ENCODE measurements at places on chromosomes 3 and 15.

DNA sequence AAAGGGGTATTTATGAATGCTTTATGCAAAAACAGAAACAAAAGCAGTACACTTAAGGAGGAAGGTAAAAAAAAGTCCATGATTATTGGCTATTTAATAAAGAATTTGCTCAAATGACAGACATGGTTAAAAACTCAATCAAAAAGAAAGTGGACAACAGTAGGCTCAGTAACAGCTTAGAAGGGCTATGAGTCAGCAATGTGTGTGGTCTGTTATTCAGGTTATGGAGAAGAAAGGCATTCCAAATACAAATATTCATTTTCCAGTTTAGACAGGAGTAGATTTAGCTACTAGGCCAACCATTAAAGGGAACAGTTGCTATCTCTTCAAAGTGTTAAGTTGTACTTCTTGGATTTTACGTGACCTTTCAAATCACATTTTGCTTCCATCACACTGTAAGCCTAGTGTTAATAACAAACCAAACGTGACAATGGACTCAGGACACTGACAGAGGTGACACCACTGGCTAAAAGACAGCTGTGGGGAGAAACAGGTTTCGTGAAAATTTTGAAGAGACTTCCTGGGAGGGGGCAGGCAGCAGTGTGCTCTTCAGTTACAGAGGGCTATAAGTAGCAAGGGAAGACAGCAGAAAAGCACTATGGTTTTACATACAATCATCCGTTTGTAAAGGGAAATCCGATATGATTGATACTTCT lies 41.7 kb upstream of the MYO5C start:
- no peak for DNase-seq

DNA sequence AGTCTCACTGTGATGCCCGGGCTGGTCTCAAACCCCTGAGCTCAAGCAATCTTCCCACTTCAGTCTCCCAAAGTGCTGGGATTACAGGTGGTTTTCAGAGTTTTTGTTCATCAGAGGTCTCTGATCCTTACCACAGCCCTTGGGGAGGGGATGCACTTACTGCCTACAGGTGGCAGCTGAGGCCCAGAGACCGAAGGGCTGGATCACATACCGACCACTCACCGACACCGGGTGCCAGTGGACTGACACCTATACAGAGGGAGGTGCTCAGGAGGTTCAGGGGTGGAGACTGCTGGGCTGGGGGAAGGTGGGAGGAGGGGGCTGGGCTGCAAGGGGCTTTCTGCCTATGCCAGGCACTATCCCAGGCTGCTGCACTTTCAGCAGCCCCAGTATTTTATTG lies 19.5 kb downstream of the DUSP7 start:
- no peak for DNase-seq

DNA sequence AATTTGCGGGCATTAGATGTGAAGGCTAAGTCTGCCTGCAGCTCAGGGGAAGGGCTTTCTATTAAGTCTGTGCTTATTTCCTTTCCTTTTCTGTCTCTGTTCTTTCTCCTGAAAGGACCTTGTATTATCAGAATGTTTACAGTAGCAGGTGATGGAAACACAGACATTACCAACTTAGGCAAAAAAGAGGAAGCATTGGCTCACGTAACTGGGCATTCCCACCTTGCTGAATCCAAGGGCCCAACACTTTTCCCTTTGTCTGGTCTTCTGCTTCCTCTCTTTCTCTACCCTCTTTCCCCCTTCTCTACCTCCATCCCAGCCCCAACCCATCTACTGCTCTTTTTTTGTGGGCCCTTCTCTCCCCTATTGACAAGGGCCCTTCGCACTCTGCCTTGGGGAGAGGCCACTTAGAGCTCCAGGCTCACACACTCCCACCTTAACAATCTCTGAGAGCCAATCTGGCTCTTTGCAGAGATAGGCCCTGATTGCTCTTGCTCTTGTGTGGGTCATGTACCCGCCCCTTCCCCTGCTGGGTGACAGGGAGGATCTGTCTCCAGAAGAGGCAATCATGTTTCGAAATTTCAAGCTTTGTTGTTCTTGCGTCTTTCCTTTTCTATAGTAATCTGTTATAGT lies 35.0 kb downstream of the ACAA1 start:
- DNase-seq = no peak

DNA sequence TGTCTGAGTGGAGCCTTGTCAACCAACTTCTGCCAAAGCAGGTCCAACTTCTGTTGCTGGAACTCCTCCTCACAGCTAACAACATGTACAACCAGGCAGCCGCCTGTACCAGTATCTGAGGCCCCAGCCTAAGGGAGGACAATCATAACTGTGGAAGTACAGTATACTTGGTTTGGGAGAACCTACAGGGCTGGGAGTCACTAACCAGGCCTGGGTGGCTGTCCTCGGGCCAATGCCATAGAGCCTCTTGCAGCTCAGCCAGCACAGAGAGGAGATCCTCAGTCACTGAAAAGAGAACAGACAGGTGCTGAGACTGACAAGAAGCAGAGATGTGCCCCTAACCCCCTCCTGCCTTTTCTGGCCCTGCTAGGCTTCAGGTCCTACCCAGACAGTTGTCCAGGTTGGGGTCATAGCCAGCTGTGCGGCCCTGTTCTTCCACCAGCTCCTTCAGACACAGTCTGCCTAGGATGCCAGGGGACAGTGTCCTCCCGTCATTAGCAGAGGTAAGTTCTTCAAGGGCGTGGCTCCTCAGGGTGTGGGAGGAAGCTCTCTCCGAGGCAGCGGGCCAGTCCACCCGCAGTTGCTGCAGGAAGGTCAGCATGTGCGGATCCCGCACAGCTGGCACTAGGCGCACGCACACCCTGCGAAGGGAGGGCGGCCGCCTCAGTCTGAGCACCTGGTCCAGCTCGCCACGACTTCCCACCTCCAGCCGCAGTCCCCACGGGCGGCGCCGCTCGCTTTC lies 980 bp downstream of the DALRD3 start:
- DNase-seq = no peak

GRCh38 chr15:44015545-44016305 lies 179.3 kb downstream of the FRMD5 start:
- DNase-seq = no peak

DNA sequence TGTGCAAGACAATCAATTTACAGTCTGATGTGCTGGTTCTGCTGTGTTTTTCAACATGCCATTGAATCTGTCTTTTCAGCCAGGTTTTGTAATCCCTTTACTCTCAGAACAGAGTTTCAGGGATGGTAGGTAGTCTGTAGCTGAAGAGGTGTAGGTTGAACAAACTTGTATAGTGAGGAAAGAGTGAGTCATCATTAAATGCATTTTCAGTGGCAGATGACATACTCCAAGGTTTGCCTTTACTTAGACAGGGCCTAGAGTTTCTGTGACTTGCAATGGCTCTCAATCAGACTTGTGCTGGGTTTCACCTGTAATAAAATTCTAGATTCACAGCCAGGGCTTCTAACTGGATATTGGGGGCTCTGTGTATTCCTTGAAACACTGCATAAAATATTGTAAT lies 94.6 kb downstream of the CYP19A1 start:
- no peak for DNase-seq

GRCh38 chr15:22845289-22845900 lies 6.9 kb downstream of the NIPA2 start:
- no peak for DNase-seq

GRCh38 chr15:43292375-43293078 lies 25.8 kb upstream of the TGM5 start:
- no peak for DNase-seq

DNA sequence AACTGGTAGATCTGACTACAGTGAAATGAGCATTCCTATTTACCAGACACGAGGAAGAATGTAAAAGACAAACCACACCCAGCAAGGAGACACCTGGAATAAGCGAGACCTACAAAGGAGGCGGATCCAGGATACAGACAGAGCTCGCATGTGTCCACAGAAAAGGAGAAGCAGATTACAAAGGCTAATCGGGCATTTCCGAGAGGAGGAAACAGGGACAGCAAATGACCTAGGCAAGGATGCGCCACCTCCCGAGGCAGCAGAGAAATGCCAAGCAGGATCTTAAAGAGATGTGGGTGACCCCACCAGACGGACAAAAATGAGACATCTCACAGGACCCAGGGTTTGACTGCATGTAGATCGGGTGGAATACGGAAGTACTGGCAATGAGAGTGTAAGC lies 63.2 kb upstream of the IQSEC1 start:
- DNase-seq = no peak

- no peak for DNase-seq
These were observed 46.1 kb downstream of the SOX2 start for GRCh38 chr3:181757694-181758306.

DNA sequence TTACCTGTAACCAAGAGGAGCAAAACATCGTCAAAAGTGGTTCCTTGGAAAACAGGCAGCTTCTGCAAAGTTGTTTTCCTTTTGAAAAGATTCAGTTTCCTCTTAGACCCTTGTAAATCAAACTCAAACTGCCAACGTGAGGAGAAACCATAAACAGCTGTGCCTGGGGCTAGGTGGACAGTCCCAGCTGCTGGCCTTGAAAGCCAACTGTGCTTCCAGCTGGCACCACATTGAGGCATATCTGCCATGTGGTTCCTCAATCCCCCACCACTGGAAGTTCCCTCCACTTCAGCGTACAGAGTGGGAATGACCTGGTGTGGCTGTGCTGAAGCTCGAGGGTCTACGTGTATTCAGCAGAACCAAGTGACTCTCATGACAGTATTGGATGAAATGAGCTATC lies 40.9 kb downstream of the HRH1 start:
- no peak for DNase-seq

- no peak for DNase-seq
These were observed 29.0 kb upstream of the TIMP4 start for GRCh38 chr3:12187448-12188327.

DNA sequence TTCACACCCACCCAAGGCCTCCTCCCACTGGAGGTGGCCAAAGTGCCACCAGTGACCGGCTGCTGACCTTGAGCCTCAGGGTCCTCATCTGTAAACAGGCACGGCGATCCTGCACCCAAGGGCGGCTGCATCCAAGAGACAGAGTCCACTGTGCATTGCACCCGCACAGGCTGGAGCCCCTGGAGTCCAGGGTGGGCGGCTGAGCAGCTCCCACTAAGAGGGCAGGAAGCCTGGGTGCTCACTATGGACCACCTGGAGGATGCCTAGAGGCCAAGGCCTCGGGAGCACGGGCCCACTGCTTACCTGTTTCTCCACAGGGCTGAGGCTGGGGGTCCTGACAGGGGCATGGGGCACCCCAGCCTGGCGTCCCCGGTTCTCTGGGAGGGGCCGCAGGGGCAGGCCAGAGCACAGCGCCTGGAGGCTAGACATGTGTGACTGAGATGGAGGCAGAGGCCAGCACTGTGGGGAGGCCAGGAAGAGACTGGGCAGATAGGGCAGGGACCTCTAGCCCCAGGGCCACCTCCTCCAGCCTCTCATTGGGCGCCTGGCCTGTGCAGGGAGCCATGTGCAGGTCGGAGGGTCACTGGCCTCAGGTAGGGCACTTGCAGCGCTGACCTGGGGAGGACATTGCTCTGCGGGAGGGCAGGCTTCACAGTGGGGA lies at the start of gene UROC1:
Gene UROC1 (minus strand): TSS at position 483 of the 661 bp plus-strand sequence. CDS start 54 bp downstream, at position 429.
- no peak for DNase-seq

DNA sequence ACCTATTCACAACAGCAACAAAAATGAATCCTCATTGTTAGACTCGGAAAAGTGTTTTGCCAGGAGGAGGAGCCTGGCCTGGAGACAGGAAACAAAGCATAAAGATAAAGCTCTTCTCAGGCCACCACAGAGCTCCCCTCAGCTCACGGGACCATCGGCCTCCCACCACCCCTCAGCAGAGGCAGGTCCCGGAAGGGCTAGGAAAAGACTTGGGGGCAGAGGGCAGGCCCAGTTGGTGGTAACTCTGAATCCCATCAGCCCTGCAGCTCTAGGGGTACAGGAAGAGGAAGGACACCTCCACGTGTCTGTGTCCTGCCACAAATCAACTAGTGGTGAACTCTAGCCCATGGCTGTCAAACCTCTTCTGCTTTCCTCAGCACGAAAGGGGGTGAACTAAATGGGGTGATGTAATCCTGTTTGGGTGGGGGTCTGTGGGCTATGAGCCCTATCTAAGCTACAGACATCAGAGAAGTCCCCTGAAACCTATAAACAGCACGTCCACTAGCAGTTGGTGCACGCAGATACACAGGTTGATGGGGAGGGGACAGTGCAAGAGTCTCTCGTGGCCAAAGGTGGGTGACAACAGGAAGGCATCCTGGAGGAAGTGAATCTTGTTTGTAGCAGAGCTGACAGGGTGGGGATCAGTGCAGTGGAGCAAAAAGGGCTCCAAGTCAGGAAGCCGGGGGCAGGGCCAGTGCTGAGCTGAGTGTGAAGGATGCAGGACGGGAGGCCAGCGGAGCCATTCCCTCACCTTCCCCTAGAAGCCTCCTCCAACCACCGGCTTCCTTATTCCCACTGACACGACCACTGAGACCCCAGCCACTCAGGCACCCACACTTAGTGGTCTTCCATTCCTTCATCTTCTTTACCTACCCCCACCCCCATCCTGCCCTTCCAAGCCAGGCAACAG lies 111.1 kb upstream of the HACD2 start:
- DNase-seq = no peak

DNA sequence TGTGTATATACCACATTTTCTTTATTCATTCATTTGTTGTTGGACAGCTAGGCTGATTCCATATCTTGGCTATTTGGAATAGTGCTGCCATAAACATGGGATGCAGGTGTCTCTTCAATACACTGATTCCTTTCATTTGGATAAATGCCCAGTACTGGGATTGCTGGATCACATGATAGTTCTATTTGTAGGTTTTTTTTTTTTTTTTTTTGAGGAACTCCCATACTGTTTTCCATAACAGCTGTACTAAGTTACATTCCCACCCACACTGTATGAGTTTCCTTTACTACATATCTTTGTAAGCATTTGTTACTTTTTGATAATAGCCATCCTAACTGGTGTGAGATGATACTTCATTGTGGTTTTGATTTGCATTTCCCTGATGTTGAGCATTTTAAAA lies 437.7 kb downstream of the DIPK2A start:
- DNase-seq = no peak
